ENCODE measurements at places on chromosomes 7 and 10. TPM values are rescaled to one million over a fixed set of nuclear protein-coding genes. Genes with fewer than 3 reads are reported as not detected.

The TAS2R41 gene
- total RNA-seq = not detected

The ARMH3 gene
- total RNA-seq = 10.7 TPM

The FAM13C gene
- total RNA-seq = 0.21 TPM

The MICALL2 gene
- total RNA-seq = 13.5 TPM

The WDR86 gene
- 19.6 TPM for total RNA-seq

The GSTO2 gene
- 22.0 TPM for total RNA-seq

The TMEM196 gene
- not detected for total RNA-seq

The PRTFDC1 gene
- 9.9 TPM for total RNA-seq

The SORBS1 gene
- total RNA-seq = 4.0 TPM

The INPP5F gene
- total RNA-seq = 13.9 TPM

The PLXDC2 gene
- 7.5 TPM for total RNA-seq

The FFAR4 gene
- not detected for total RNA-seq

The MUC3A gene
- 0.34 TPM for total RNA-seq

The GPER1 gene
- 0.55 TPM for total RNA-seq

The NXPH1 gene
- not detected for total RNA-seq

The ADCYAP1R1 gene
- total RNA-seq = not detected

The HTR5A gene
- not detected for total RNA-seq

The BTBD16 gene
- 2.0 TPM for total RNA-seq

The TMEM130 gene
- 0.33 TPM for total RNA-seq

The CBX3 gene
- 104 TPM for total RNA-seq

The TACC2 gene
- 25.2 TPM for total RNA-seq

The AHR gene
- 41.8 TPM for total RNA-seq

The PODXL gene
- total RNA-seq = 160 TPM

The TMEM184A gene
- 5.8 TPM for total RNA-seq

The HABP2 gene
- total RNA-seq = 0.07 TPM

The RARRES2 gene
- total RNA-seq = 0.38 TPM

The GIMAP6 gene
- total RNA-seq = 0.34 TPM

The TMEM236 gene
- 0.14 TPM for total RNA-seq

The GPRIN2 gene
- 9.2 TPM for total RNA-seq

The ADARB2 gene
- 0.08 TPM for total RNA-seq

The AGBL3 gene
- 1.0 TPM for total RNA-seq

The LBX1 gene
- total RNA-seq = not detected
